Aortic smooth muscle cell (primary cell): ENCODE measurements at places on chromosomes 5 and 9. TPM values are rescaled to one million over a fixed set of nuclear protein-coding genes. Genes with fewer than 3 reads are reported as not detected.

Gene FOXD4L3
- total RNA-seq: 0.13 TPM in 1 of 2 replicates, not detected in the other

Gene IRX2
- total RNA-seq: 0.62 and 3.7 TPM in 2 replicates

Gene MCTP1
- 2.1 and 4.4 TPM in 2 replicates for total RNA-seq

Gene SH3RF2
- total RNA-seq: 1.8 and 2.3 TPM in 2 replicates

Gene OSTF1
- 76.1 and 81.9 TPM in 2 replicates for total RNA-seq

Gene IFNA8
- not detected in 2 replicates for total RNA-seq

Gene MEF2C
- total RNA-seq: 45.7 and 80.8 TPM in 2 replicates

Gene ERMP1
- 14.9 and 15.1 TPM in 2 replicates for total RNA-seq
